Activated T-helper 17 cell treated with anti-CD3 and anti-CD28 coated beads, Interleukin-2, amount 50 U/mL, for 72 hours (primary cell): ENCODE measurements at places on chromosomes 6 and 20.

DNA sequence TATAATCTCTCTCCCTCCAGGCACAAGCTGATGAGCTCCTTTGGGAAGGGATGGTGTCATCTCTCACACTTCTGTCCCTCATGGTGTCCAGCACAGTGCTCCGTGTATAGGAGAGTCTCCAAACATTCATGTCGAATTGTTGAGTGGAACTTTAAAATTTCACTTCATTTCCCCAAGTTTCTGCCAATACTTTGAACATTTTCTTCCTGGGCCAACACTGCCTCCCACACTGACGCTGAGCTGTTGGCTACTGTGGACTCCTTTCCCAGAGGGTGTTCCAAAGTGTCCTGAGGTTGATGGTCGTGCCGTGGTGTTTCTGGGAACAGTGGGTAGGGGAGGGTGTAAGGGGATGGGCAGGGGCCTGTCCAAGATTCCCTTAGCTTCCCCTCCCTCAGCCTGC, 122.7 kb downstream of the TIAM2 start:
- no peak for ATAC-seq

- ATAC-seq: no peak
Observed at GRCh38 chr6:80508885-80509630, 402.6 kb downstream of the BCKDHB start.

- ATAC-seq: no peak
Observed at GRCh38 chr6:166441325-166442078, 58.8 kb upstream of the MPC1 start.

- no peak for ATAC-seq
Observed at GRCh38 chr20:44601236-44601671, 18.9 kb downstream of the PKIG start.

GRCh38 chr20:9478771-9479170, 35.6 kb upstream of the LAMP5 start:
- no peak for ATAC-seq

- no peak for ATAC-seq
Observed at GRCh38 chr6:108714766-108715414, 133.3 kb upstream of the ARMC2 start.

DNA sequence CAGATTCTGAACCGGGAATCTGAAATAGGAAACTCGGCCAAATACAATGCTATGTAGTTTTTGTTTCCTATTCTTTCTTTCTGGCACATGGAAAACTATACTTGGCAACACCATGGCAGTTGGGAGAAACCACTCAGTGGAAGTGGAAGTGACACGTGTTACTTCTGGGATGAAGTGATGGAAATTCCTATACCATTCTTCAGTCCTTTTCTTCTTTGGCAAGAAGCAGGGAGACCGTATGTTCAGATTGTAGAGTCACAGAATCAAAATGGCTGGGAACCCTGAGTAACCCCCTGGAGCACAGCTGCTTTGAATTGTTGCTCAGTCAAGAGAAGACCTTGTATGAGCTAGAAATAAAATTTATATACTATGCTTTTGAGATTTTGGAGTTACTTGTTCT, 18.8 kb upstream of the TINAG start:
- ATAC-seq: no peak

DNA sequence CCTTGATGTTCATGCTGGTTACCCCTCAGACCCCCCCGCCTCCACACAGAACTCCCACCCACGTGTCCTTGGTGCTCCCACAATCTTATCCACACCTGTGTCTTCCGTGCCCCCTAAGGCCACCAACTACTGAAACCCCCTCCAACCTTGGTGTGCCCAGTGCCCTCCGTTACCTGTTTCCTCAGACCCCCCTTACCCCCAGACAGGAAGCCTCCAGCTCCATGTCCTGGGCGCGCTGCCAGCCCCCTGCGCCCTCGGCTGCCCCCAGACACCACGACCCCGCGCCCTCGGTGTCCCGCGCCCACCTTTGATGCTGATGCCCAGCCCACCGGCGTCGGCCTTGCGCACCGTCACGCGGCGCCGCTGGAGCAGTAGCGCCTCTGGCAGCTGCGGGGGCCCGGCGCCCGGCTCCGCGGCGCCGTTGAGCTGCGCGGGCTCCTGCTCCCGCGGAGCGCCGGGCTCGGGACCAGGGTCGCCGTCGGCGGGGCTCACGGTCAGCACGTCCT, 504 bp downstream of the SNTA1 start:
- peak; percentile 18 for ATAC-seq

DNA sequence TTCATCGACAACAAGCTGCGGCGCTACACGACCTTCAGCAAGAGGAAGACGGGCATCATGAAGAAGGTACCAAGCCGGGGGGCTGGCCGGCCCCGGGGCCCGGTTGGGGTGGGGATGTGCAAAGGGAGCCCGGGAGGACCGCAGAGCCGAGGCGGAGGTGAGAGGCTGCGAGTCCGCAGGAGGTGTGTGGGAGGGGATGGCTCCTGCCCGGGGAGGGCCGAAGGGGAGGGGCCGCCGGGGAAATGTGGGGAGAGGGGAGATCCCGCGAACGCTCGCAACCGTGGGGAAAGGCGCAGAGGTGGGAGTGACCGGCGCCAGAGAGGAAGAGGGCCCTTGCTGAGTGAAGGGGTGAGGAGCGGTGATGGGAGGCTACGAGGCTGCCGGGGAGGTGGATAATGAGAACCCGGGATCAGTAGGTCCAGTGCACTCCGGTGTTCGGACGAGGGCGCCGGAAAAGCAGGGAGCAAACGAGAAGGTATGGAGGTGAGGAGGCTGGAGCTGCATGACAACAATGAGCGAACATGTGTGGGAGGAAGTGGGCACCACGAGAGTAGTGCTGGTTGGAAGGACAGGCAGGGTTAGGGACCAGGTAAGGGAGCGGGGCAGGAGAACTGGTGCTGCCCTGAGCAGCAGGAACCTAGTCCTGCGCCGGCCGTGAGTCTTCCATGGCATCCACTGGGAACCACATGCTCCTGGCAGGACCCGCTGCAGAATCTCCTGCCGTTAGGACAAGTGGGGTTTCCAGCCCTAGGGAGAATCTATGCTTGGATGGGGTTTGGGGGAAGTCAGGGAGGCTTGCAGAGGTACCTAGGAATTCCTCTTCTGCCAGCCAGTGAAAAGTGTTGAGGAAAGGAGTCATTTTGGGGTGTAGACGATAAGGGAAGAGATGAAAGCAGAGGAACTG, 1.3 kb downstream of the SRF start:
- no peak for ATAC-seq

DNA sequence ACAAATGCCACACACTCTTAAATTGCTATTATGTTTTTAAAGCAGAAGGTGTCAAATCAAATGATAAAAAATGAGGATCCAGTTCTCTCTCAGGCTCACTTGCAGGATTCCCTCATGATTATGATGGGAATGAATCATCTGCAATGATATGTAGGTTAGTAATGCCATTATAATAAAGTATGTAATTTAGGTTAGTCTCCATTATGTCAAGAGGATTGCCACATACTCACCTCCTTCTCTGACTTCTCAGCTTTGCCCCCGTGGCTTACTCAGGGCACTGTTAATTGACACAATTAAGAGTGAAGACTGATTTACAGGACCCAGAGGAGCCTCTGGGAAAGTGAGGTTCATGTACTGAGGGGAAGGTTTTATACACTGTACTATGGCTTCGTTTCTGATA, 591.7 kb upstream of the NRSN1 start:
- no peak for ATAC-seq

- no peak for ATAC-seq
Observed at GRCh38 chr6:104597541-104598050, 262.1 kb downstream of the HACE1 start.

GRCh38 chr6:16241321-16241689, 2.9 kb downstream of the GMPR start:
- no peak for ATAC-seq

DNA sequence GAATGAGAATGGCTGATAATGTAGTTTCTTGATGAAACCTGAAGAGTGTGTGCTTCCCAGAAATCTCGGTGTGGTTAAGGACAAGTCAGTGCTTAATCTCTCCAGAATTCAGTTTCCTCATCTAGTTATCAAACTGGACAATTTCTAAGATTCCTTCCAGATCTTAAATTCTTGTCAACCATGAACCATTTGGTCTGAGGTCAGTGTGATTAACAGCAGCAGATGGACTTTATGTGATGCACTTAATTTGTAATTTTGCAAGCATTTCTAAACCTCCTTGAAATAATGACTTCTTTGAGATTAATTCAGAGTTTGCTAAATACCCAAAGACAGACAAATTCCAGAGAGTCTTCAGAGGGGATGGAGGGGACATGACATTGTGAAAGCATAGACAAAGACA, 160.3 kb downstream of the KIF16B start:
- no peak for ATAC-seq

DNA sequence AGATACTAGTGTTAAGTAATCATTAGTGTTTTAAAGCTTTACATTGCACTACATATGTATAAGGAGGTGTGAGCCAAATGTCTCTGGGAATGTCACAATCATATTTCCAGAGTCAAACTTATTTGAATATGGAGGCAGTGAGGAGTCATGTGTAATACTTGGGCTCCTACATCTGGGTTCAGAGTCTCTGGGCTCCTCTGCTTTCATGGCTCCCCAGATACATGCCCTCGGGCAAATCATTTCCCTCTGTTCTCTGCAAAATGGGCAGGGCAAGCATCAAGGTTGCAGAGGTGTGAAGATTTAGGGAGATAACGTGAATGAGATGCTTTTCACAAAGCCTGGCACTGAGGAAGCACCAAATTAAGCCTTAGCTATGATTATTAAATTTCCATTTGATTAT, 138.3 kb upstream of the SGK1 start:
- no peak for ATAC-seq

DNA sequence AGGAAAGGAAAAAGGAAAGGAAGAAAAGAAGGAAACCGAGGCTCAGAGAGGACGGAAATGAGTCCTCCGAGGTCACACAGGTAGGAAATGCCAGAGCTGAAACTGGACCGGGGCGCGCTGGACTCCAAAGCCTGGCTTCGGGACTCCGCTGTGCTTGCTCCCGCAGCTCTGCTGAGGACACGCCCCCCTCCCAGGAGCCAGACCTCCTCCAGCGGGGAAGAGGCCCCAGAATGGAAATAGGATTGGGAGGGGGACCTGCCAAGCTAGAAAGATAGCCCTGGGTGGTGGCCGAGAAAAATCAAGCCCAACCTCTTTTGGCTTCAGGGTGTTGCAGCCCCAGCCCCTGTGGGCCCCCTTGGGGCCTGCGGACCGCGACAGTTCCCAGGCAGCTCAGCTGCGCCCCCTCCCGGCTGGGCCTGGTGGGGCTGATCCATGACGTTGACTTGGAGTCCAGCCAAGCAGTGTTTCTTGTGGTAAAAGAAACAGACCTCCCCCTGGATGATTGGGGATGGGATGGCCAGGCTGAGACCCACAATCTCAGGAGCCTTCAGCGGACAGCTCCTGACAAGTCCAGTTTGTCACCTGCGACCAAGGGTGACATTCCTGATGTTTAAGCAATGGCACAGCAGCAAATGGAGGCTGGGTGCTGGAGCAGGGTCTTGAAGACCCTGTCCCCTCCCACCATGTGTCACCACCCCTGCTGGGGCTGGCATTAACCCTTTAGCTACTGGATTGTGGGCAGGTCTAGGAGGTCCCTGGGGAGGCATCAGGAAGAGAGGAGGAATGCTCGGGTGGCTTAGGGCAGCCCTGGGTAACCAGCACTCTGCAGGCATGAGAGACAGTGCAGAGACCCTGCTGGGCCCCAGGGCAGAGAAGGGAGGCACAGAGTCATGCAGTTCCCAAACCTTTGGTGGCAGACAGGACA, 55.4 kb downstream of the RIPOR3 start:
- ATAC-seq: peak; percentile 51

DNA sequence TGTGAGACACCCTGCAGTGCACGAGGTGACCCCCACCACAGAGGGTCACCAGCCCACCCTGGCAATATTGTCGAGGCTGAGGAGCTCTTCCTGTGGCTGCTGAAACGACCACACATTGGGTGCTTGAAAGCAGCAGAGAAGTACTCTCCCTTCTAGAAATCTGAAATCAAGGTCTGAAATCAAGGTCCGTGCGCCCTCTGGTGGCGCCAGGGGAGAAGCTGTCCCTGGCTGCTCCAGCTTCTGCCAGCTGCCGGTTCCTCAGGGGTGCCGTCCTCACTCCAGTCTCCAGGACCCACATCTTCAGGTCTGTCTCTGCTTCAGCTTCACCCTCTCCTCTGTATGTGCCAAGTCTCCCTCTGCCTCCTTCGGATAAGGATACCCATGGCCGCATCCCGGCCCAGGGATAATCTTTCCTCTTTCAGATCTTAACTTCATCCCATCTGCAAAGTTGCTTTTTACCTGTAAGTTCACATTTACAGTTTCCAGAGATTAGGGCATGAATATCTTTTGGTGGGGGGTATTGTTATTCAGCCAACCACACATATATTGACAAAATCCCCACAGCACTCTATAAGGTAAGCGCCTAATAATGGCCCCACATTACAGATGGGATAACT, 108.3 kb upstream of the PHACTR3 start:
- ATAC-seq: peak; percentile 52

- no peak for ATAC-seq
Observed at GRCh38 chr20:44219791-44220190, 9.2 kb upstream of the OSER1 start.

- ATAC-seq: no peak
Observed at GRCh38 chr6:2947445-2947844, 23.9 kb downstream of the SERPINB6 start.

GRCh38 chr6:100490065-100490464, 25.3 kb upstream of the SIM1 start:
- ATAC-seq: no peak

DNA sequence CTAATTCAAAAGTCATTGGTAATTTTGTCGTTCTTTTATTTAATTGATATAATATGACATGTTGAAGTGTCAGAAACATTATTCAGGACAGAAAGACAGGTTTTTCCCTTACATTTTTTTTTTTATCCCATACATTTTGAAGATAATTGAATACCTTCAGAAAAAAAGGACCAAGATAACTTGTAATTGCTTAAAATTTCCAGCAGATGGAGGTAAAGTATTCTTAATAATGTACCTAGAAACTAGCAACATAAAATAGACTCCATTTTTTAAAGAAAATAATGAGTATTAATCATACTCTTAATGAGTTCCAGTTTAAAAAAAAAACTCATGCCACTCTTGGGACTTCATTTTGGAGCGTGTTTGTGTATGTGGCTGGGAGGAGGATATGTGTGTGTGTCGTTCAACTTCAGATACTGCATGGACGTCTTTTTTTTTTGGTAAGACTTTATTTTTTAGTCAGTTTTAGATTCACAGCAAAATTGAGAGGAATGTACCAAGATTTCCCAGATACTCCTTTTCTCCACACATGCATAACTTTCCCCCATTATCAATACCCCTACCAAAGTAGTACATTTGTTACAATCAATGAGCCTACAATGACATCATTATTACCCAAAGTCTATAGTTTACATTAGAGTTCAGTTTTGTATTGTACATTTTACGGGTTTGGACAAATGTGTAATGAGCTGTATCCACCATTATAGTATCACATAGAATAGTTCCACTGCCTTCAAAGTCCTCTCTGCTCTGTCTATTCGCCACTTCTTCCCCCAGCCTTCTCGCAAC, 79.4 kb downstream of the ROS1 start:
- no peak for ATAC-seq

DNA sequence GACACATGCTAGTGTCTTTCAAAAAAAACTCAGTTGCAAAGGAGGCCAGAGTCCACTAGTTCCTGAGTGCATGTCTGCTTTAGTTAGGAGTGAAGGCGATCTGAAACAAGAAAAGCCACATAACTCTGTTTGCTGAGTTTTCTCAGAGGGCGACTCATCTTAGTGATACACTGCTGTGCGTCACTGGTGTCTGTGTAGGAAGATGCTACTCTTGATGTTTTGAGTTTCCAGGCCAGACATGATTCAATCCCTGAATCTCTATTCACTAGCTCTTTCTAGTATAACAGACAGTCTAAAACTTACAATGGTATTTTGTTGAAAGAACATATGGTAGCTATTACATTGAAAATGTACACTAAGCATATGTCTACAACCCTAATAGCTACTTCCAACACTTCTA, 60.9 kb downstream of the GFRAL start:
- ATAC-seq: no peak

- no peak for ATAC-seq
Observed at GRCh38 chr6:117232196-117232595, 33.2 kb upstream of the VGLL2 start.
